ENCODE measurements at places on chromosomes 2 and 18.

- no peaks in the 10 kb centered on the region for H3K4me1 ChIP-seq
- H3K4me3 ChIP-seq = no peak overlapping the region
- no peak for ATAC-seq
- no peaks in the 10 kb centered on the region for H3K36me3 ChIP-seq
- no peak overlapping the region for H3K27ac ChIP-seq
Observed at GRCh38 chr2:28521663-28522062, 25.8 kb downstream of the PLB1 start.

GRCh38 chr2:15838481-15839090 lies 101.8 kb upstream of the MYCN start:
- ATAC-seq = no peak
- no peak overlapping the region for H3K27ac ChIP-seq
- no peaks in the 10 kb centered on the region for H3K4me1 ChIP-seq
- H3K36me3 ChIP-seq = no peaks in the 10 kb centered on the region
- no peak overlapping the region for H3K4me3 ChIP-seq

- H3K27me3 ChIP-seq = no peaks in the 10 kb centered on the region
- H3K4me3 ChIP-seq = no peak overlapping the region
- H3K27ac ChIP-seq = no peak overlapping the region
- H3K4me1 ChIP-seq = no peaks in the 10 kb centered on the region
Observed at GRCh38 chr2:231692847-231693246, 15.5 kb upstream of the PTMA start.

DNA sequence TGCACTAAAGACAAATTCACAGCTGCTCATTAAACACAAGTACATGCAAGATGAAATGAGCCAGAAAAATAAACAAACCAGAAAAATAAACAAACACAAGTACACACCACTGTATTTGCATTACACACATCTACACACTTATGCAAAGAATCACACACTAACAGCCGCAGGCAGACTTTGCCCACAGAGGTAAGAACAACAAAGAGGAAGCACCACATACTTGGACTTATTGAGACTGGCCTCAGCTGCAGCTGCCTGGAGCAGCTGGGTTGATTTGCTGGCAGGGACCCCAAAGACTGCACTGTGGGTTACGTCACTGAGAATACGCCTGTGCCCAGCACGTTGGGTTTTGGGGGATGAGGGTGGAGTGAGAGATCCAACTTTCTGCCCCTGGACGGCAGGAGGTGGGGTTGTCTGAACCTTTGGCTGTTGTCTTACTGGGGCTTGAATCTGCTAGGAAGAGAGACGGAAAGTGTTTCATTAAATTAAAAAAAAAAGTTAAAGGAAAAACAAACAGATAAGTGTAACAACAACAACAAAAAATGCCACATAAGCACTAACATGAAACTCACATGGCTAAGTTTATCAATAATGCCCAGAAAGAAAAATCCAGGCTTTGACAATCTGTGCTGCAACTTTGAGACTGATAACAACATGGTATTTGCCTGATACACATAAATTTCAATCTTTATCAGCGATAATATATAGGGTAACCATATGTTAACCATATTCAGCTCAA lies 71.9 kb upstream of the NFU1 start:
- H3K4me3 ChIP-seq = no peak overlapping the region
- no peaks in the 10 kb centered on the region for H3K4me1 ChIP-seq
- no peaks in the 10 kb centered on the region for H3K36me3 ChIP-seq
- ATAC-seq = no peak

DNA sequence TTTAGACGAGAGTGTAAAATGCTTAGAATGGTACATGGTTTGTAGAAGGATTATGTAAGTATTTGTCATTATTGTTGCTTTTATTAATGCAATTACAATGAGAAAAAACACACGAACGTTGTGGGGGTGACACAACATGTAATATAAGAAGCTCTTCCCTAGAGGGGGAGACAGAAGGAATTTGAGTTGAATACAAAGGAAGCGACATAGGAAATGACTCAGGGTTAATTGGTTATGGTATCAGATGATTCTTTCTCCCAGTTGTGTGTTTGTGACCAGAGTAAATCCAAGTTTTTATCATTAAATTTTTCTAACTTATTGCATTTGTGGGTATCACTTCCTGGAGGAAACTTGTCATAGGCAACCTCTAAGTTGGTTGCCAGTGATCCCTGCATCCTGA lies 625.6 kb upstream of the CDH2 start:
- H3K4me1 ChIP-seq = no peaks in the 10 kb centered on the region
- H3K4me3 ChIP-seq = no peak overlapping the region
- ATAC-seq = no peak
- H3K27ac ChIP-seq = no peak overlapping the region

DNA sequence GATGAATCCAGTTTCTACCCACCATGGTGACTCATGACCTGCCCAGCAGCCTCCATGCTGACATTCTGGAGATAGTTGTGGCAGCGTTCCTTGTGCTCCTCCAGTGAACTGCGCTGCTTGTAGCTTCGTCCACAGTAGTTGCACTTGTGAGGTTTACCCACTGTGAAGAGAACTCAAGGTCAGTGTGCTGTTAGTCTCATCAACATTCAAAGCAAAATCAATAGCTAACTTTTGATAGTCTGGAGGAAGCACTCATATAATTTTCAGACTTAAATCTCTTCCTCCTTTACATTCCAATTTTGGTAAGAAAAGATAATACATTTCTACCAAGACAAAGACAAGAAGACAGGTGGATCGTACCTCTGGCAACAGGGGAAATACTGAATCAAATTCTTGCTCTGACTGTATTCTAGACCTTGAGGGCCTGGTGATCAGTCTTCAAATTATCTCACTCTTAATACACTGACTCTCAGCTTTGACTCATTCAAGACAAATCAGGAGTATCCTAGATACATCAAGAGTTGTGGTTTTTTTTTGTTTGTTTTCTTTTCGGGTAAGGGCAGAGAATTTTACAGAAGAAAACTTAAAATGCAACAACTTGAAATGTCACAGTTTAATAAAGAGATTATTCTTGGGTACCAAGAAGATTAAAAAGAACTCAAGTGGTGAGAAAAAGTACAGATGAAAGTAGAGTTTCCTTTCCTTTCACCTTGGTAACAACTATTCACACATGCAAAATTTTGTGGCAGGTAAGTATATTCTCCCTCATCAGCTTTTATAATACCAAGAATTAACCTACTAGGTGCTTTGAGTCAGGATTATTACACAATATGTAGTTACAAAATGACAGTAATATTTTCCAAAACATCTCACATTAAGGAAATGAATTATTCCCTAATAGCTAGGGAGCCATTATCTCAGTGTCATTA lies 129.2 kb downstream of the IKZF2 start:
- no peaks in the 10 kb centered on the region for H3K27me3 ChIP-seq
- no peak overlapping the region for H3K4me3 ChIP-seq

- no peaks in the 10 kb centered on the region for H3K4me1 ChIP-seq
- H3K4me3 ChIP-seq = no peak overlapping the region
- no peak overlapping the region for H3K27ac ChIP-seq
- no peaks in the 10 kb centered on the region for H3K27me3 ChIP-seq
- no peak for ATAC-seq
Observed at GRCh38 chr18:52747869-52748268, 407.9 kb downstream of the DCC start.

- H3K4me1 ChIP-seq = peaks cover 7% of the 10 kb centered on the region
- peak overlapping the region; percentile 86 for H3K4me3 ChIP-seq
- H3K27me3 ChIP-seq = no peaks in the 10 kb centered on the region
Observed at GRCh38 chr18:21741562-21742314, 1.1 kb downstream of the MIB1 start.

DNA sequence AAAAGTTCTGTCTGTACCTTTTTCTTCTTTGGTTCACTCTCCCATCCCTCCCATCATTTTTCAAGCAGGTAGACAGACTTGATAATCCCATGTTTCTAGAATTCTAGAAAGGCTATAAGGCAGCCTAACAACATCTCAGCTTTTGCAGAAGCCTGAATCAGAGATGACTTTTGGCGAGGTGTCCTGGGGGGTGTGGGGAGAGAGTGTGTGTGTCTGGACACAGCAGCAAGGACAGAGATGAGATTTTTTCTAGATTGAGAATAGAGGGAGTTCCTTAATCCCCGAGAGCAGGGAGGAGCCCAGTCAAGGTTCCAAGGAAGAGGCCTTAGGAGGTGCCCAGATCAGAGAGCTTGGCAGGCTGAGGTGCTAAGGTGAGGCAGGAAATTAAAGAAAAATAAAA lies 22.0 kb upstream of the LAPTM4A start:
- no peaks in the 10 kb centered on the region for H3K27me3 ChIP-seq
- H3K36me3 ChIP-seq = no peaks in the 10 kb centered on the region
- no peak overlapping the region for H3K4me3 ChIP-seq

DNA sequence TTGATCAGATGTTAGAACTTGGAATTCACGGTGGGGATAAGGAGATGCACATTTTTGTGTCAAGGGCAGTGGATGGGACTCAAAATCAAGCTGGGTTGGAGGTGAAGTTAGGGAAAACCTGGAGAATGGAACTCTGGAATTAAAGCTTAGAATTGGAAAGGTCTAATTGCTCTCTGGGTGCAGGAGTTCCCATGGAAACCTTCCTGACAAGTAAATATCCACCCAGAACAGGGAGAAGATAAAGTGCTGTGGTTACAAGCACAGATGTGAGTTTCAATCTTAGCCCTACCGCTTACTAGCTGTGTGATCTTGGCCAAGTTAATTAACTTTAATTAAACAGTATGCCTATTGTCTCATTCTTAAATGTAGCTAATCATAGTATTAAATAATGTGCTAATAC lies 71.3 kb upstream of the TCF7L1 start:
- H3K4me3 ChIP-seq = no peak overlapping the region
- H3K27ac ChIP-seq = no peak overlapping the region
- ATAC-seq = no peak
- H3K4me1 ChIP-seq = peaks cover 5% of the 10 kb centered on the region

DNA sequence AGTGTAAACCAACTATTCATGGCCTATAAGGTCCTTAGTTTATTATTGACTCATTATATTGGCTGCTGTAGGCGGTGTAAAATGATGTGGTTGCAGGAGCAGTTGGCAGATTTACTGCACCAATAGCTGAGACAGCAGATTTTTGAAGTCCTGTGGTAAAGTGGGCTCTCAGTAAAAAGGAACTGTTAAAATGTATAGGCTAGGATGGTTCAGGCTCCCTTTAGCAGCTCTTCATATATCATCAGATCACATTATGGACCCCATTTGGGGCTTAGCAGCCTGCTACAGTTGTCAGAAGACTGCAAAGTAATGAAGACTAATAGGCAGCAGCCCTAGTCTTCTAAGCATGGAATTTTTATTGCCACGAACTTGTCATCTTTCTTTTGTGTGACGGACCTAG lies 27.8 kb downstream of the MTX2 start:
- no peak overlapping the region for H3K27ac ChIP-seq
- no peak overlapping the region for H3K4me3 ChIP-seq
- no peak for ATAC-seq
- peaks cover 6% of the 10 kb centered on the region for H3K36me3 ChIP-seq
- no peaks in the 10 kb centered on the region for H3K4me1 ChIP-seq

DNA sequence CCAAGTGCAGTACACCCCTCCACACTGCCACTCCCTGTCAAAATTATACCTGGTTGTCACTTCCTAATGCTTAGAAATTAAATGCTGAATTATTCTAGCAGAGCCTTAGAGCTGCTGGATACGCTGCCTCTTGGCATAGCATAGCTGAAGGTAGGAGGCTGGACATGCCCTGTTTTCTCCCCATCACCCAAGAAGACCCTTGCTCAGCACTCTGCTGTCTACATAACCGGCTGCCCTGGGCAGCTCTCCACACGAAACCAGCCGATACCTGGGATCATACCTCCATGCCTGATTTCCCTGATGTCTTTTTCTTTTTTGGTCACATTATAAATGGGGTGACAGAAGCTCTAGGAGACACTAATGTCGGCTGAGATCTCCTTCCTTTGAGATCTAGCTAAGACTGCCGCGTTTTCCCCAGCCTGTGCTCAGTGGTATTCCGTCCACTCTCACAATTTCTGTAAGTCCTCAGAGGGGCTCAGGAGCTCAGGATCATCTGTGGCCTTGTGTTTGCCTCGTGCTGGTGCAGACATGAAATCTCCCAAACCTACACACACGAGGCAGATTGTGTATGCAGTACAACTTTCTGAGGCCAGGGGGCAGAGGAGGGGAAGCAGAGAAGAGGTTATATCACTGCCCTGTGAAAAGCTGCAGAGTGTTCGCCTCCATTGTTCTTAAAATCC lies 13.5 kb upstream of the ZAP70 start:
- no peak overlapping the region for H3K27ac ChIP-seq
- H3K4me3 ChIP-seq = no peak overlapping the region

DNA sequence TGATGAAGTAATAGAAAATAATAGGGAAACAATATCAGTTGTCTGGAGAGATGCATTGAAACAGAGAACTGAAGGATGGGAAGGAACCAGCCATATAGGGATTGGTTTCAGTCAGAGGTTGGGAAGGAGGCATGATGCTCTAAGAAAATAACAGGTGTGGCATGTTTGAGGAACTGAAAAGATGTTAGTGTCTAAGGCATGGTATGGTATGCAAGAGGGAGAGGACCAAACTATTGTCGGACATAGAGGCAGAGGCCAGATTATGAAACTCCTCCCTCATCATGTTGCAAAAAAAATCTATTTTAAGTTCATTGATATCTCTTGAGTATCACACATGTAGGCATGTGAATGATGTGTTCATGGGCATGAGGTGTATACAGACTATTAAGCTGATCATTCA lies 48.9 kb upstream of the EMILIN2 start:
- H3K4me3 ChIP-seq = no peak overlapping the region
- H3K27me3 ChIP-seq = no peaks in the 10 kb centered on the region
- peaks cover 2% of the 10 kb centered on the region for H3K36me3 ChIP-seq
- no peaks in the 10 kb centered on the region for H3K4me1 ChIP-seq
- no peak overlapping the region for H3K27ac ChIP-seq
- ATAC-seq = no peak

DNA sequence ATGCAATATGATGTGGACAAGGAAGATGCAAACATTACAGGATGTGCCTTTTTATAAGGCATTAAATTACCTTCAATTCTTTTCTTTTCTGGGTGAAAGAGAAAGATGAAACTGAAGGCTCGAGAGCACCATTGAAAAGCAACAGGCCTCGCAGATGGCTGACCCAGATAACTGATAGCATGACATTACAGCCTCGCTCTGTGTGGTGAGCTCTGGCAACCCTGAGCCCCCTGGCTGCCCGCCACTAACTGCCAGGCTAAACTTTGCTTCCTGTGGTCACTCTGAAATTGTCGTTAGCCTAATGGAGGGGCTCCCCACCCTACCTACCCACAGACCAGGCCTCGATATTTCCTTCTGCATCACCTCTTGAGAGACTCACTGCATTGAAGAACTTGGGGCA lies 516.8 kb upstream of the FANCL start:
- H3K4me3 ChIP-seq = no peak overlapping the region
- H3K4me1 ChIP-seq = no peaks in the 10 kb centered on the region
- no peaks in the 10 kb centered on the region for H3K27me3 ChIP-seq
- H3K36me3 ChIP-seq = no peaks in the 10 kb centered on the region
- no peak overlapping the region for H3K27ac ChIP-seq

All from gastroesophageal sphincter (tissue), 4 donors.